ENCODE measurements at places on chromosomes 3 and 15.

GRCh38 chr3:4888913-4889846, 90.1 kb upstream of the BHLHE40 start:
- DNase-seq = no peak

GRCh38 chr3:114650808-114651207, 357.0 kb downstream of the TIGIT start:
- DNase-seq = no peak

DNA sequence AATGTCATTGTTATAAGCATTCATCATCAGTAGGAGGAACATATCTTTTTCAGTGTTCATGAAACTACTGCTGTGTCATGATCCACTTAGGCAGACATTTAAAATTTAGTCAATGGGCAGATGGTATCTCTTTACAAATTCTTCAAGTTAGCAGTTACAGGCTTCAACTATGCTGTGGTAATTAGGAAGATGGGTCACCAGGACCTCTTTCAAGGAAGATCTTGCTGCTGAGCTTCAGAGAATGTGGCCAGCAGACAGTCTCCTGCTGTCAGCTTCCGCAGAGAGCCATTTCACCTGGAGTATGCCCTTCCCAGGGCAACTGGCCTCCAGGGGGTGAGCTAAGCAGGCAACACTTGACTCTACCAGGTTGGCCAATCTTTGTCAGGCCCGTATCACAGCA, 19.4 kb downstream of the IFT57 start:
- no peak for DNase-seq

- no peak for DNase-seq
These were observed 3.0 kb upstream of the ANO10 start for GRCh38 chr3:43624619-43625305.

DNA sequence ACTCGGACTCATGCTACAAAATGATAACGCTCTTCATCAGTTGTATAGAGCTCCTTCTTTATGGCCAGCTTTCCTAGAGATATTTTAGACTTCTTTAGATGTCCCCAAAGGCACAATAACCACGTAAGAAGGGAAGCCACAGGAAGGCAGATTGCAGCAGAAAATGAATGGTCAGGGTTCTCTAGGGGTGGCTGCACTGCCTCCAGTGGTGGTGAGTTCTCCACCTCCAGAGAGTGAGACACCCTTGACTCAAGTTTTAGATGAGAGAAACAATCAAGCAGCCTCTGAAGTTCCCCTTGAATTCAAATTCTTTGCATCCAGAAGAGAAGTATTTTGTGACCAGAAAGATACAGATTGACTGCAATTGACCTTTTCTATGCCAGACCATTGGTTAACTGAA, 191.5 kb downstream of the TP63 start:
- DNase-seq = no peak

DNA sequence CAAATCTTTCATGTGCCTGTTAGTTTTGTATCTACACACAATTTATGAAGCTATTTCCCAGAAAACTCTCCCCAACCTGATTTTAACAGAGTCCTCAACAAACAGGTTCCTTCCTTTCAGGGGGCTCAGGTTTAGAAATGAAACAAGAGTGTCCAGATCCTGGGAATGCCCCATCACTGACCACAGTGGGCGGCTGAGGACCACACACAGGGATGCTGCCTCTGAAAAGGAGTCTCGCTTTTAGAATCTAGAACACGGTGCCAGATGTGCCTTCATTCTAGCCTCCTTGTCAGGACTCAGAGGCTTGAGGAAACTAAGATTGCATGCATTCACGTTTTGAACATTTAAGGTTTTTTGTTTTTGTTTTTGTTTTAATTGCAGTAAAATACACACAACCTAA, 115.0 kb downstream of the FOXB1 start:
- DNase-seq = no peak

GRCh38 chr3:82293867-82294266, 532.4 kb upstream of the GBE1 start:
- no peak for DNase-seq

GRCh38 chr15:65413760-65414144, 9.0 kb downstream of the IGDCC4 start:
- DNase-seq = no peak

- DNase-seq = no peak
These were observed at the start of gene TIGIT for GRCh38 chr3:114293838-114294535. Gene TIGIT (plus strand): TSS chr3:114294028. CDS start chr3:114294062, 34 bp downstream.

DNA sequence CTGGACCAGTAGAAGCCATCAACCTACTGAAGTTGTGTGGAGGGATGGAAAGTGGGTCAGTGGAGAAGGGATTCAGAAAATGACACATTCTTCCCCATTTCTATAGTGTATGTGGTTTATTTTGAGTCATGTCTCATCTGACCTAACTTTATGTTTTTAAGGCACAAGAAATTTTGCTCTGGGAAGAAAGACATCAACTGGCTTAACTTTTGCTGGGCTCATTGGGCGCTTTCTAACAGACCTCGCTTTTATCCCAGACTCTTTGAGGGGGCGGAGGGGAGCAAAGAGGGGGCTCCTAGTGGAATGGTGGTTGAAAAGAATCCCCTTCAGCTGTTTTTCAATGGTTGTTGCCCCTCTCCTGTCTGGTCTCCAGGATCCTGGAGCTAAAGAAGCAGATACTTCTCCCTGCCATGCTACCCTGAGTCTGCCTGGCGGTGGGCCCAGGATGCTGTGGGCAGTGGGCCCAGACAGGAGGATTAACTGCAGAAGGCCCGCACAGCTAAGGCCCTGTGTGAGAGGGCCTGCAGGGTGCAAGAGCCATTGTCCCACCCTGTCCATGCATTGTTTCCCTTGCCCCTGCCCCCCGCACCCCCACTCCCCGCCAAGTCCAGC, 14.5 kb downstream of the CSRNP1 start:
- DNase-seq = no peak

- peak; percentile 9 for DNase-seq
These were observed at the start of gene PCOLCE2 for GRCh38 chr3:142888481-142889211. Gene PCOLCE2 (minus strand): TSS chr3:142889083. CDS start chr3:142888896, 187 bp downstream.

- DNase-seq = no peak
These were observed 49.5 kb downstream of the SMAD6 start for GRCh38 chr15:66751579-66751978.

DNA sequence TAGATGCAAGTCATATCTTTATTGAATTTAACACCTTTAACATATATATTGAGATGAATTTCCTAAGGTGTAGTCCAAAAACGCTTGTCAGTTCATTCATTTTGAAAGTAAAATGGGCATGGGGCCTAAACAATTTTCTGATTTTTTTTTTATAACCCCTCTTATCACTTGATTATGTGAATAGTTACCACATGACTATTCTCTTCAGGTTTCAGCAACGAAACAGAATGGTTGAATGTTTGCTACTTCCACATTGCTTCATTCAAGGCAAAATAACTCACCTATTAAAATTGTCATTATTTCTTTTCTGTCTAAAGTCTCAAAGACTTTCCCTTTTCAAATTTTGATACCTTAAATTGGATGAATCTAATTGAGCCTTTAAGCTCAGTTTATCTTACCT, 96.4 kb downstream of the MBNL1 start:
- no peak for DNase-seq

DNA sequence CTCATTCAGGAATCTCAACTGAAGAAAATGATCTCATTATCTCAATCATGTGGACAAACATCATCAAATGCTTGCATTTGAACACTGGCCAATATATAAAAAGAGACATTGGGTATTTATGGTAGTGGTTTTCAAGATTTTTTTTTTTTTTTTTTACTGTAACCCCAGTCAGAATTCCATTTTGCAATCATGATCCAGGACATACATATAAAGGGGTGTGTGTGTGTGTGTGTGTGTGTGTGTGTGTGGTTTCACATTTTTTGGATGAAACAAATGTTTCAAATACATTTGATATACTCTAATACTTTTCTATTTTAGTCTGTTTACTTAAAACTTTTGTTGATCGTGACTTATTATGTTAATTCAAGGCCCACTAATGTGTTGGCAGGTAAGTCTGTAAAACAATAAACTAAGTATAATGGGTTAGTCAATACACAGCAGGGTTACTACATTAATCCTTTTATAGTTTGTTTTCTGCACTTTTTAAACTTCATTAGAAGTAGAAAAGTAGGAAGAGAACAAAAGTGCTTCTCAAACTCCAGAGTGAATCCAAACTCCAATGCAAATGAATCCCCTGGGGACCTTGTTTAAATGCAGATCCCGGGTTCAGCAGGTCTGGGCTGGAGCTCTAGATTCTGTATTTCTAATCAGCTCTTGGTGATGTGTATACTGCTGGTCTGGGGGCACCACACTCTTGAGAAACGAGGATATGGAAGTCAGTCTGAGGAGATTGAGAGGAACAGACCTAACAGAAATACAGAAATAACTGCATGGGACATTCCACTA, 17.6 kb downstream of the THRB start:
- no peak for DNase-seq

DNA sequence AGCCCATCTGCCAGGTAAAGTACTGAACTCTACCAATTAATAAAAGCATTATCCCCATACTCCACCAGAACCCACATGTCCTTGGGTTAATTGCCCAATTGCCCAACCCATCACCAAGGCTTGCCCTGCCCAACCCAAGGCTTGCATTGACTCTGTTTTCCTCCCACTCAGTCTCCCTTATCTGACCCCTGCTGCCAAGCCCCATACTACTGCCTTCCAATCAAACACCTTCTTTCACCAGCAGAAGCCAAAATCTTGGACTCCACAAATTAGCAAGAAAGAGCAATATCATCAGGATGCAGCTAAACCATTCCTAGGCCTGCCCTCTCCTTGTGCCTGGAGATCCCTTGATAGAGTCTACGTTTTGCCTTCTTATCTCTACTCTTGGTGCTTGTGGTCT, 602.9 kb downstream of the NTRK3 start:
- DNase-seq = no peak

DNA sequence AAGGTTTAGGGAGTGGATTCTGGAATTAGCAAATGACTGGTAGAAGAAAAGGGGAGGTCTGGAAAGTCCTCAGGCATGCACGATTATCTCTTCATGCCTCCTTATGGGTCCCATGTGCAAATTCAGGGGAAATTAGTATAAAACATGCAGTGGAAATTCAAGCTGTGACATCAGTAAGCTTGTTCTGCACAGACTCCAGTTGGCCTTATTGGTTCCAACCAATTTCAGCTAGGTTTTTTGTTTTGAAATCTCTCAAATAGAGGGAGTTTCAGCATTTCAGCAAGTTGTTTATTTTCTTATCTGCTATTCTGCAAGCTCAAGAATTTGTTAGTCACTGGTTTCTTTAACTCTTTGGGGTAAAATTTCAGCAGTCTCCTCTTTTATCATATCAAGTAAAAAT, 774 bp upstream of the TMCO5A start:
- no peak for DNase-seq

DNA sequence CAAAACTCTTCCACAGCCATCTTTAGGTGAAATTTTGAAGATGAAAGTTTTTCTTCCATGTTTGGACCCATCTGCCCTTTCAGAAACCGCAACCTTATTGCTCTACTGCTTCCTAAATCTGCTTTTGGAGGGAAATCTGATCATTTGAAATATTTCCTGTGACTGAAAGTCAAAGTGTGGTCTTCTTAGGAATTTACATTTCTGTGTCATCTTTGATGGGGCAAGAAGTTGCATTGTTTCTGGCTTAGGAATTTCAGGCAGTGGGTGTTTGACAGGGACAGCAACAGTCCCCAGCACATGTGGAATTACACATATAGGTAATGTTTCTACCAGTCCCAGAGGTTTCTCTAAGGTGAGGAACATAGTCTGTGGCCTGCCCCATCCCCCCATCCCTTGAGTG, 5.3 kb upstream of the TYRO3 start:
- DNase-seq = no peak

DNA sequence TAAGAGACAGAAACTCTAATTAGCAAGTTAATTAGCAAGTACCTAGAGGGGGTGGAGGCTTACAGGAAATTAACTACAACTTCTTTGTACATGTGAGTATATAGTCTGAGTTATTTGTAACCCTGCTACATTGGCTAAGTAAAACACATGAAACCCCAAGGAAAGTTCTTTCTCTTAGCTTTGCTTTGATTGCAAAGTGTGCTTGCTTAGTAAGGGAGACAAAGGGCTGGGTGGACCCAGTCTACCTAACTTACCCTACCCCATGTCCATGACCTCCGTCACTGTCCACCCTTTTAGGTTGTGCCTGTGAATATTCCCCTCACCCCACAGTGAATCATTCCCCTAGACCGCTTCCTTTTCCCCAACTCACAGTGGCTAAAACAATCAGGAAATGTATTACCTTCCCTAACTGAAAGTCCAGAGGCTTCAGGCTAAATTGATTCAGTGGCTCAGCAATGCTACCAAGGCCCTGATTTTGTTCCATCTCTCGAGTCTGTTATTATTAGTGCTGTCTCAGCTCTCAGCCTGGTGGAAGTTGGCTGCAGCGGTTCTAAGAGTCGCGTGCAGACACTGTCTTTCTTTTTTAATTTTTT, 31.1 kb upstream of the RYR3 start:
- no peak for DNase-seq

GRCh38 chr15:80234883-80235282, 17.1 kb downstream of the CTXND1 start:
- no peak for DNase-seq

GRCh38 chr3:151306168-151306810, 10.3 kb downstream of the GPR87 start:
- no peak for DNase-seq

- no peak for DNase-seq
These were observed 29.1 kb upstream of the LXN start for GRCh38 chr3:158701420-158702065.

- DNase-seq = no peak
These were observed 45.0 kb downstream of the THBS1 start for GRCh38 chr15:39625856-39626255.

DNA sequence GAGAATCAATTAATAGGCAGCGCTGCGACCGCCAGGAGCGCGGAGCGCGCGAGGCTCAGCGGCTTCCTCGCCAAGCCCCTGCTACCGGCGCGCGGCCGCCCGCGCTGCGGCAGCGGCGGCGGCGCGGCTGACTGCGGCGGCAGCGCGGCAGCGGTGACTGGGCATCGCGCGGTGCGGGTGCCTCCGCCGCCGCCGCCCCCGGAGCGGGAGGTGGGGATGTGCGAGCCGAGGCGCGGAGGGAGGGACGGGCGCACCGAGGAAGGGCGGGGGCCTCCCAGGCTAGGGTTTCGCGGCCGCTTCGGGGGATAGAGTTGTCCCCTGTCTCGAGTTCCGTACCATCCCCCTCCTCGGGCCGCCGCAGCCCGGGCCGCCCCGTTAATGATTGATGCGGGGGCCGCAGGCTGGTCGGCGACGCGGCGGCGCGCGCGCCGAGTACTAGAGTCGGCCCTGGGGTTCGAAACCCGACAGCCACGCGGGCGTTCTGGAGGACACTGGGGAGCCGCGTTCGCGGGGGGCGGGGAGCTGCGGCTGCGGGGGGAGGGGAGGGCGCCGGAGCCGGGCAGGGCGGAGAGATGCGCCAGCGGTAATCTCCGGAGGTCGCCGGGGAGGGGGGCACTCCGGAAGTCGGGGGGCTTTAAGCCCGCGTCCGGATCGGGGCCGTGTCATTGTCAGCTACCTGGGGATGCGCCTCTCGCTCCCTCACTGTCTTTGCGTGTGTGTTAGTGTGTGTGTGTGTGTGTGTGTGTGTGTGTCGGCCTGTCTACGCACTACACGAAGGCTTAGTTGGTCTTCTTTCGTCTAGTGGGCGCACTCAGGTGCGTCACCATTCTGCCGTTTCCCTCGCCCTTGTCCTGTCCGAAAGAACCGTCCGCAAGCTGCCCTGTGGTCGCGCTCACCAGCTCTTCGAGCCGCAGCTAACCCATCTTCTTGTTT, at the start of gene PAQR9:
Gene PAQR9, minus strand, starts transcription at position 159 of the 933 bp plus-strand sequence. CDS start 338 bp downstream, outside the sequence.
- no peak for DNase-seq

GRCh38 chr3:161409069-161409468, 37.8 kb upstream of the SPTSSB start:
- DNase-seq = peak; percentile 35

GRCh38 chr3:152557302-152557999, 277.5 kb upstream of the P2RY1 start:
- DNase-seq = no peak

- no peak for DNase-seq
These were observed 107.1 kb upstream of the C15orf61 start for GRCh38 chr15:67413770-67414390.
